ENCODE measurements at places on chromosomes 5 and 9.

GRCh38 chr5:93756372-93756771 is 15.0 kb upstream of the POU5F2 start:
- no peak for DNase-seq

DNA sequence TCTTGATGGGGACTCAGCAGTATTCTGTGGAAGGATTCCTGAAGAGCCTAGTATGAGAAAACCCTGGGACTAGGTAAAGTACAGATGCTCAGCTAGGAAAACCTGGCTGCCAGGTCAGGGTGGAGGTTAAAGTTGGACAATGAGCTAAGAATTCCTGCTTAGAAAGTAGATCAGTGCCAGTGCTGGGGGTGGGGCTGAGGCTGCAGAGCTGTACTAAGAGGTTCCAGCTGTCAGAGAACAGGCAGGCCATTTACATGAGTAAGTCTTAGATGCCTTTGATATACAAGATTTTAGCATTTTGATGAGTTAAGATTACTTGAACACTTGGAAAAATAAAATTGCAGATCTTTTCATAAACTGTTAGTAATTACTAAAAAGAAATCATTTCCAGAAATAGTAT is 332.3 kb upstream of the NUDT12 start:
- no peak for DNase-seq

- no peak for DNase-seq
Observed at GRCh38 chr9:27400334-27400880, 103.5 kb upstream of the EQTN start.

- DNase-seq: no peak
Observed at GRCh38 chr5:169656125-169656901, 19.2 kb downstream of the DOCK2 start.

- no peak for DNase-seq
Observed at GRCh38 chr9:115640887-115641286, 512.7 kb upstream of the PAPPA start.

DNA sequence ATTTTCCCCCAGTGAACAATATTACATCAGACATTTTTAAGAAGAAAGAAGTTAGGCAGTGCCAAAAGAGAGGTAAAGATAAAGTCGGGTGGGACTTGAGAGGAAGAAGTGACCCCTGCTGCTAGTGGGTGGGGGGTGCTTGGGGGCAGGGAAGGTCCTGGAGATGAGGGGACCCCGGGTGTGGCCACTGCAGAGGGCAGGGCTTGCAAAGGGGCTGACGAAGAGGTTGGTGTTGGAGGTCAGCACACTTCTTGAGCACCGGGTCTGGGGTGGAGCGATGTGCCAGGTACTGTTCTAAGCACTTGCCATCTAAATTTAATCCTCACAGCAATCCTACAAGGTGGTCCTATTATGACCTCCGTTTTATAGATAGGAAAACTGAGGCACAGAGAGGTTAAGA is 62.0 kb downstream of the AMBP start:
- DNase-seq: no peak

All from central memory CD4-positive, alpha-beta T cell (primary cell).